ENCODE measurements at places on chromosomes 4 and X.
A peak's percentile ranks its signal among the peaks of the same experiment; 100 is the strongest.

GRCh38 chr4:23952258-23952657 lies 62.4 kb upstream of the PPARGC1A start:
- DNase-seq, result no peak

DNA sequence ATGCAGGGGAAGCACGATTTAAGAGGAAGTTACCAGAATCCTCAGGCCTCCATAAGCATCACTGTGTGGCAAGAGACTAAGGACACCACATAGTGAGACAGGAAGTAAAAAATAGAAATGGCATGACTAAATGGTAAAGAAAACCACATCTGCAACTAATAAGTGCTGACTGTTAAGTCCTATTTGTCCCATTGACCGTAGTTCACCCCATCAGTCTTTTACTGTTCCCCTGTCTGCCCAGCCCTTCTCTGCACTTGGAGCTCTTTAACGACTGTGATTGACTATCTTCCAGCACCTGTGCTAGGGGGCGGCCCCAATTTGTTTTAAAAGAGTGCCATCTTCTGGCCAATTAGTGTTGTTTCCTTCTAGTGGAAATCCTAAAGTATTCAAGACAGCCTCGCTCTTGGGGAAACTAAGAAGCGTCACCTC lies 94.2 kb downstream of the MAOA start:
- peak; percentile 2 for DNase-seq

DNA sequence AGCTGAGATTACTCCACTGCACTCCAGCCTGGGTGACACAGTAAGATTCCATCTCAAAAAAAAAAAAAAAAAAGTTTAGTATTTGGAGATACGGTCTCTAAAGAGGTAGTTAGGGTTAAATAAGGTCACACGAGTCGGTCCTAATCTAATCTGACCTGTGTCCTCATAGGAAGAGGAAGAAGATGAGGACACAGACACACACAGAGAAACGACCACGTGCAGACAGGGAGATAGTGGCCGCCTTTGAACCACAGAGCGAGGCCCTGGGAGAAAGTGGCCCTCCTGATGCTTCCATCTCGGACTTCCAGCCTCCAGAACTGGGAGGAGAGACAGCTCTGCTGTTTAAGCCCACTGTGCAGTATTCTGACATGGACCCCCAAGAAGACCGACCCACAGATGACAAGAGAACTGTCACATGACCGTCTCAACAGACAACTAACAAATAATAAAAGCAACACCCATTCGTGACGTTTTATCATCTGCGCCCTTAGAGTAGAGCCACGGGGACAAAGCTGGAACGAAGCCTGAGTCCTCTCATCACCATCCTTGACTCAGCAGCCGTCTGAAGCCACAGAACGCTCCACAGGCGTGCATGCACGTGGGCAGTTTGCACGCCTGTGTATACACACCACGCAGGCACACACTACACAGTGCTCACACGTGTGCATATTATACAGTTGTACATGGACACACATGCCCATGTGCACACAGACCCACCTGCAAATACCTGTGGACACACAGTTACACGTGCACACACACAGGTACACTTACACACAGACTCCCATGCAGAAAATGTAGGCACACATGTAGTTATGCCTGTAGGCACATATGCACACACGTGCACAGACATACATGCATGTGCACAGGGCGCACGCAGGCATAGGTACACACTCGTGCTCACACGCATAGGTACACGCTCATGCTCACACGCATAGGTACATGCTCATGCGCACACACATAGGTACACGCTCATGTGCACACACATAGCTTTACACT lies 51.7 kb downstream of the FAM53A start:
- DNase-seq, result no peak

DNA sequence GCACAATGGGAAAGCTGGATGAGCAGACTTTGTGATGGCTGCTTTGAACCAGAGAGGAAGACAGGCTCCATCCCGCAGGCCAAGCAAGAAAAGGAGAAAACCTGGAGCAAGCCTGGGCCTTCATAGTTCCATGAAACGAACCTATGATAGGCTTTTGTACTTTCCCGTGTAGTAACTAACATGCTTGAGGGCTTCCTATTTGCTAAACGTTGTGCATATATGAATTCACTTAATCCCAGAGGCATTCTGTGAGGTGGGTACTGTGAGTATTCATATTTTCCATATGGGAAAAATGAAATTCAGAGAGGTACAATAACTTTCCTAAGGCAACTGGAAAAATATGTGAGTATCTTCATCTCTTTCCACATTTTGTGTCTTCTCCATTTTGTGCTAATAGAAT lies 13.6 kb upstream of the APBB2 start:
- no peak for DNase-seq

DNA sequence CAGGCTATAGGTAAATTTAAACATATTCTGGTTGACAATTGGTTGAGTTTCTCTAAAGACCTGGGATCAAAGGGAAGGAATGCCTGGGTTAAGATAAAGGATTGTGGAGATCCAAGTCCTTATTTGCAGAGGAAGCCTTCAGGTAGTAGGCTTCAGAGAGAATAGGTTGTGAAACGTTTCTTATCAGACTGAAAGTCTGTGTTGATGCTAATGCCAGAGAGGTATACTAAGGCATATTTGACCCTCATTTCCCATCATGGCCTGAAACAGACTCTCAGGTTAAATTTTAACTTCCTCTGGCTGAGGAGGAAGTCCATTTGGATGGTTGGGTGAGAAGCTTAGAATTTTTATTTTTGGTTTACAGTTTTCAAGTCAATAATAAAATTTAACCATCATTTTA lies 48.1 kb downstream of the UGT2A2 start:
- DNase-seq, result no peak

DNA sequence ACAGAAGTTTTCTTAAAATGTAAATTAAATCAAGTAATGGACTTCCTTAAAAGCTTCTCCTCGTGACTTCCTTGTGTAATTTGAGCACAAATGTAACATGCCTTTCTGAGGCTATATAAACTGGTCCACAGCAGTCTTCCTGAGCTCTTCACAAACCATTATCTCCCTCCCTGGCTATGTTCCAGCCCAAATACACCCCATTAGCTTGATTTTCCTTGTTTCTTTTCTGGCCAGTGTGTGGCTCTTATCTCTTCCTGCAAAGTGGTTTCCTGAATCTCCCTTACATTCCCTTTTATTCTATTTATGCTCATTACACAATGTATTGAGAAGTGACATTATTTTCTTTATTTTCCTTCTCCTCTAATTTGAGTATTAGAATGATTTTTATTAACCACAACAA lies 1085.3 kb upstream of the PCDH10 start:
- DNase-seq, result no peak

DNA sequence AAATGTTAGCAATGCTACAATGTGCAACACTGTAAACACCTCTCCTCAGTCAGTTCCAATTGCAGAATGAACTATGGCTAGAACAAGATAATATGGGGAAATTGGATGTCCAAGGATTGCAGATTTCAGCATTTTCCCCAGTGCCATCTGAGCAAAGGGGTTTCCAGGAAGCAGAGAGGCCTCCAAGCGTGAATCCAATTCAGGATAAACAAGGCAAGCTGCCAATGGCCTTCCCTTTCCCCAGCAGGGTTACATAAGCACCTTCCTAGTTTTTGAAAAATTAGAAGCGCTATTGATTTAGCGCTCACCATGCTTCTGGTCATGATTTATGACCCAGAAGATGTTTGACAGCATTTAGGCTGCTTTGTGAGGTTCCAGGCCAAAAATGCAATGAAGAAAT lies 223.0 kb upstream of the GATB start:
- DNase-seq, result no peak

DNA sequence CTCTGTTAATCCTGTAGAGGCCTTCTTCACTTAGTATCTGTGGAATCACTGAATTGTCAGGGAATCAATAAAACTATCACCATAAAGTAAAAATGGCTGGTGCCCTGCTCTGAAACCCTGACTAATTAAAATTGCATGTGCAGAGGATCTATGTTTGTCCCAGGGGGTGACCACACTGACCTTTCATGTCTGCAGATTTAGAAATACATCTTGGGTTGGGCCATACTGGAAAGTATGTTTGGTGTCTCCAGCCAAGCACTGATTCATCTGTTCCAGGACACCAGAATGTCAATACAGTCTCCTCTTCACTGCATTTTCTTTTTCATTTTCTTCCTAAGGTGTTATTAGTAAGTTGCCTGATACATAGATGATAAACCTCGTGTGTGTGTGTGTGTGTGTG lies 490.9 kb upstream of the INTU start:
- DNase-seq, result no peak

DNA sequence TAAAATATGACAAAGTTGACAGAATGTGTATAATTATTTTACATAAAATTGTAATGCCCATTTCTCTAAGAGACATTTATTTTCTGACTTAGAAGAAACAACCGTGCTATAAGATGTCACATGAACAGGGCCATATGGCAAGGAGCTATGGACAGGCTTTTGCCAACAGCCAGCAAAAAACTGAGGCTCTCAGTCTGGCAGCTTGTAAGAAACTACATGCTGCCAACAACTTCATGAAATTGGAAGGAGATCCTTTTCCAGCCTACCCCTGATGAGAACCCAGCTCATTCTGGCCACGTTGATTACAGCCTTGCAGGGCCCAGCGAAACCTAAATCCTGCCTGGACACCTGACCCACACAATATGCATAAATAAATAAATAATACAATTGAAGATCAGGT lies 250.3 kb upstream of the ARSJ start:
- no peak for DNase-seq

DNA sequence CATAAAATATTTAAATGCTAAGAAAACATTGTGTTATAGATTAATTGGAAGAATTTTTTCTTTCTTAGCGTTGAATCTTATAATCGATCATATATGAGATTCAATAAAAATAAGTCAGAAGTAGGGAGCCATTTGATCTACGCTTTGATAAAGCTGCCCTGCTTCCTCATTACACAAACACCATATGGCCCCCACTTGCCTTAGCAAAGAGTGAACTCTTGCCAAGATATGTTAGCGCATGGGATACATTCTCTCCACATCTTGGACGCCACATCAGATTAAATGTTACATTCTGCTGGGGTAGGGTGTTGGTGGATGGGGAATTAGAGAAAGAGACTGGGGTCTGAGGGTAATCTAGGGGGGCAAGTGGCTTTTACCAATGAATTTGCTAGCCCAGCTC lies 207.7 kb upstream of the MID1 start:
- no peak for DNase-seq

DNA sequence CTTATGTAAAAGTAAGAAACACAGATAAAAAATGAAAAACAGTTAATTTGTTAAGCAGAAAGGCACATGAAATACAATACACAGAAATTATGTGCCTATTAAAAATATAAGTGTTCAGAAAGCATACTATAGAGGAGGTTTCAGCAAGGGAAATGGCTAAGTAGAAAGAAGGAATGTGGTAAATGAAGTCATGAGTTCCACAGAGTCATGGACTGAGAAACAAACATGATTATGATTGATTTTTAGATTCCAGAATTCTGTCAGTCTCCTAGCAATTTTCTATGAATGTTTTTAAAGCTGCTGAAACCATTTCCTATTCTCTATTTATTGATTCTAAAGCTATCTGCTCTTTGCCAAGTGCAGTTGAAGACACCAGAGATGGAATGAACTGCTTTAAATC lies 1398.4 kb downstream of the ARAP2 start:
- DNase-seq, result no peak

GRCh38 chr4:126777649-126778048 lies 855.1 kb upstream of the INTU start:
- no peak for DNase-seq

DNA sequence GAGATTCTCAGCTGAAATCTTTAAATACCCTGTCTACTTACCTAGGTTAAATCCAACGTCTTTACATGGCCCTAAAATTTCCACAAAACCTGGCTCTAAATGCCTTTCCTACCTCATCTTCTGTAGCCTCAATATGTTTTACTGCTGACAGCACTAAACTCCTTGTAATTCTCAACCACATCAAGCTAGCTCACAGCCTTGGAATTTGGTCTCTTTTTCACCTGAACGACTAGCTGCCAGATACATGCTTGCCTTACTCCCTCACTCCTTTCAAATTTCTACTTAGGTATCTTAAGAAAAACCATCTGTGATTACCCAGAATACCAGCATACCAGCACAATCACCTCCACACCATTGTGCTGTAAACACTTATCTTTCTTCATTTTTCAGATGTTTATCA lies 635.6 kb upstream of the PCDH10 start:
- no peak for DNase-seq

DNA sequence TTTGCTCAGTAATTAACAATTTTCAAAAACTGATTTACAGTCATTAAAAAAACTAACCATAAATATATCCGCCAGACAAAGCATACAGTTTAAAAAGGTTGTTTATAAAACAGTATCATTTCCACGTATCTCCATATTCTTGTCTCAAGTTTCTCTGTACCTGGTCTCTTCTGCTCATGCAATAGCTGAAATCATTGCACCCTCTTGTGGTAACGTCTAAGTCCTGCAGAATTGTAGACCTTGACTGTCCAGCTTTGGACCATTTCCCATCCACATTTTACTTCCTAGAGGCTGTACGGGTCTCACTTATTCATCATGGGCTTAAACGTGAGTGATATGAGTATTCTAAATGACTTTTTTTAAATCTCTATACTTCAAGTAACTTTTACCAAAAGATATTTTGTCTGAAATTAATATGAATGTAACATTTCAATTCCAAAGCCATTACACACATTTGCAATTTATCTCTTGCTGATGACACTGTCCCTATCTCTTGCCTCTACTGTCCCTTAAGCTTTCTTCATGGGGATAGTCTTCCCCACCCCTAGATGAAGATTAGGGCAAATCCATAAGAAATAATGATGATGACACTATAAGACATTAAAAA lies 118.5 kb downstream of the BTC start:
- no peak for DNase-seq

GRCh38 chr4:77930154-77930639 lies 67.6 kb downstream of the MRPL1 start:
- DNase-seq, result no peak

GRCh38 chr4:13599159-13599558 lies 28.4 kb downstream of the BOD1L1 start:
- no peak for DNase-seq

DNA sequence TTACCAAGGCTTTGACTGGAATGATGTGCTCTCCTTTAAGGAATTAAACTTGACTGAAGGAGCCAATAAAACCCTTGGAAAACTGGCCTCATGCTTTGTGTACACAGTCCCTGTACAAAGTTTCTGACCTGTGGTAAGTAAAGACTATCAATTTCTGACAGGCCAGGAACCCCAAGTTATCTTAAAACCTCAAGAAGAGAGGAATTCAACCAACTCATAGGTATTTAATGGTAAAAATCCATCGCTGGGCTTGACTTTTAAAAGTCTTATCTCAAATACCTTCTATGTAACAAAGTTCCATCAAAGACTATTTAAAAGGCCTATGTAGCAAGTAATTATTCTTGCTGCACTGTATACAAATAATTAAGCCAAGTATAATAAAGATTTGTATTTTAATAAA lies 103.7 kb upstream of the TENT5D start:
- DNase-seq, result no peak

DNA sequence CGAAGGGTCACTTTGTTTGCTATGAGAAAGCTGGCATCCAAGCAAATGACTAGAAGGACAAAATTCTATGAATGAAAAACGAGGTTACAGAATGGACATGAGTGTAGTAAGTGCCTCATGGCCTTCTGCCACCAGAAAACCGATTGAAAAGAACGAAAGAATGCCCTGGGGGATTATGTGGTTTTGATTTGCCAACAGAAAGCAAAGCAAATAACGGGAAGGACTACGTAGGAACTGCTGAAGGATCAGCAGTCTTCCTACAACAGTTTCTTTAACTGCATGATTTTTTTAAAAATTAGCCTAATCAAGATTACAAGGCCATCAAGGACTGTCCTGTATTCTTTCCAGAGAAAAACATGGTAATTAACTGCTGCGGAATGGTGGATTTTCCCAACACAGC lies 50.6 kb downstream of the NRK start:
- no peak for DNase-seq
